ENCODE measurements at places on chromosomes 7 and 10. TPM values are rescaled to one million over a fixed set of nuclear protein-coding genes. Genes with fewer than 3 reads are reported as not detected.

The FKBP6 gene
- total RNA-seq, result not detected

The C1QL3 gene
- total RNA-seq, result not detected

The PPP1R17 gene
- total RNA-seq, result not detected

The CASTOR2 gene
- 4.7 TPM for total RNA-seq

The EPDR1 gene
- not detected for total RNA-seq

The GRM3 gene
- total RNA-seq, result not detected

The NRCAM gene
- 20.0 TPM for total RNA-seq

The KBTBD2 gene
- 31.1 TPM for total RNA-seq

The HOXA13 gene
- not detected for total RNA-seq

The C10orf67 gene
- 0.11 TPM for total RNA-seq

The NUTM2E gene
- 0.20 TPM for total RNA-seq

The C1GALT1 gene
- 28.3 TPM for total RNA-seq

The NKX2-3 gene
- not detected for total RNA-seq

DNA sequence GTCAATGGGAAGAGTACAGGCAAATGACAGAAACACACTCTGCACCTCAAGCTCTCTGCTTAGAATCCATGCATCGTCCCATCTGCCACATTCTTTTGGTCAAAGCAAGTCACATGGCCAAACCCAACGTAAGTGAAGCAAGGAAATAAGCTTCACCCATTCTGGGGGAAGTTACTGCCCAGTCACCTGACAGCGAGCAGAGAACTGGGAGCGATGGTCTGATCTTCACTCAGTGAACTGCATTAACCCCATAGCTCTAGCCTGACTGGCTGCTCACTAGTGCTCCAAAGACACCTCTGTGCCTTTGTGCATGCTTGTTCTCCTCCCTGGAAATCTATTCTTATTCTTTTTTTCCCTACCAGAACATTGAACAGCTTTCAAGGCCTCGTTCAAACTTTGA lies 89.9 kb downstream of the APBB1IP start:
- no peak for DNase-seq

- DNase-seq, result peak; percentile 18
Measured at GRCh38 chr7:25389489-25390106, 161.3 kb upstream of the NPVF start.

DNA sequence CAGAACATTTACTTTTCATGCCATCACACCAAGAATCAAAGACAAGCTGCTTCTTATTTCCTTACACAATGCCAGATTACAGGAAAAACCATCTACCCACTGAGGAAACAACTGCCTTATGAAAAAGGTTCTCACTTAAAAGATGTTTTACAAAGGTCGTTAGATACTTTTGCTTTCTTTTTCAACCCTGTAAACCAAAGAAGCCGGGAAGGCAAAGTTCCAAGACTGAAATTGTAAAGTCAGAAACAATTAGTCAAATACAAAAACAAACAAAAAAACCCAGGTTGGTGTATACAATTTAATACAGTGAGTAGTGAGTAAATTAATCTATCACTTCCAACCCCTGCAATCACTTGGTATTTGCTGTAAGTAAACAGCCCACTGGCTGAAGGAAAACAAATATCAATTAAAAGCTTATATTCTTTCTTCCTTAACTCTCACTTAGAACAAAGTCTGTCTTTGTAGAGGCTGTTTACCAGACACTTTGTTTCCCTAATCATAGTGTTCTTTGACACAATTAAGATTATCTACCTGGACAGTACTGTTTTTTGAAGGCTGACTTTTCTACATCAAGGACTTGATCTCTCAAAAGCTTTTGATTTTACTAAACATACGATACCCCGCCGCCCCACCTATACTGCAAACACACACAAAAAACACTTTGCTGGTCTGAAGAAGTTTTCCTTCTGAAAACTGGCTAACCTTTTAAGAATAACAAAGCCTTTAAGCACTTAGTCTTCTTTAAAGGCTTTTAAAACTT lies 18.1 kb downstream of the ERLIN1 start:
- no peak for DNase-seq

- no peak for DNase-seq
Measured at GRCh38 chr7:116236020-116236630, 25.8 kb downstream of the TES start.

DNA sequence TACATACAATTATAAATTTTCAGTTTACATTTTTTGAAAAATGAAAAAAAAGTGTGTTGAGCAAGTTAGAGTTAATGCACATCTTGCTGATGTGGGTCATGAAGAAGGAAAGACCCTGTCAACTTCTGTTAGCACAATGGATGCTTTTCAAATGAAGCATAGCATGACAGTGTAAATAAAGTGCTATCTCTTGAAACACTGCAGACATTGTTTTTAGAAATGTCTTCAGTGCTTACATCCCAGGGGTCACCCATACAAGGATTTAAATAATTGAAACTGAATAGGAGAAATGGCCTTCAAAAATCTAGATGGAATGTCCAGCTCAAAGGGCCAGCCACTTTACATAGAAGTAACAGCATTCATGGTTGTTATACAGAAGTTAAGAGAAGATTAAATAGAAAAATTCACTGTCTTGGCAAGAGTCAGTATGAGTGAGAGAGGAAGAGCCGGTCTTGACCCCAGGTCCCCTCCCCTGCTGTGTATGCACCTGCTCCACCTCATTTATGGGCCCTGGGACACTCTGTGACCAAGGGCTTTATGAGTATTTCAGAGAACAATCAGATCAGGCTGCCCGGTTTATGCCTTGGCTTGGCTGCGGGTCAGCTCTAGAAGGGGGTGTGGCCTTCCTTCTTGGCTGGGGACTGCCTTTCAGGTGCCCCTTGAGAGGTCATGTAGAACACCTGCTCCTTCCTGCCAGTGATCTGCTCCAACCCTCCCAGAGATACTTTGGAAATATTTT lies 237.7 kb upstream of the TMEM72 start:
- DNase-seq, result no peak

DNA sequence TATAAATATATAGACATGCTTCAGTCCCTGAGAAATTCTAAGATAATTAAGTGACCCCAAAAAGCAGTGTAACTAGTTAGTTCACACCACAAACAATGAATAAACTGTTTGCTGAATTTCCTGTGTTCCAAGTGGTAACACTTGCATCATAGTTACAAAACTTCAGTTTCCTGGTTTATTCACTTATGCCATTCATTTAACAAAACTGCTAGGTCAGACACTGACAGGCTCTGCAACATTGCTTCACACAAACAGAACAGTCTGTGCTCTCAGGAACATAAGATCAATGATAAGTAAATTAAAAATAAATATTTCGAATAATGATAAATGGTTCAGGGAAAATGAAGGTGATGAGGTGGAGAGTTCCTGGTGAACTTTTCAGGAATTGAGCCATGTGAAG lies 133.3 kb upstream of the NAMPT start:
- no peak for DNase-seq

DNA sequence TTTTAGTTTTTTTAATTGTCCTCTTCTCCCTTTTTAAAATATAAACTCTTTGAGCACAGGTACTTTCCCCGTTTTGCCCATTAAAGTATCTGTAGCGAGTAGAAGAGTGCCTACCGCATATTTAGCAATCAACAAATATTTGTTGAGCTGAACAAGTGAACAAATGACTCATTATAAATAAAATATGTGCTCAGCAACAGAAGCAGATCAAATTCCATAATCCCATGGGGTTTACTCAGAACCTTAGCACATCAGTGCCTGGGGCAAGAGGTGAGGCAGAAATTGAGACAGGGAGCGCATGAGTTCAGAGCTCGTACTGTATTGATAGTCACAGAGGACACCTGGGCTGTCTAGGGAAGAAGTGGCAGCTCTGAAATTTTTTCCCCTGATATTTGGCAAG lies 161.0 kb downstream of the SEM1 start:
- peak; percentile 88 for DNase-seq

- DNase-seq, result no peak
Measured at GRCh38 chr10:77196614-77197013, 441.0 kb downstream of the KCNMA1 start.

- no peak for DNase-seq
Measured at GRCh38 chr7:142626420-142627035, 122.7 kb upstream of the PRSS1 start.

DNA sequence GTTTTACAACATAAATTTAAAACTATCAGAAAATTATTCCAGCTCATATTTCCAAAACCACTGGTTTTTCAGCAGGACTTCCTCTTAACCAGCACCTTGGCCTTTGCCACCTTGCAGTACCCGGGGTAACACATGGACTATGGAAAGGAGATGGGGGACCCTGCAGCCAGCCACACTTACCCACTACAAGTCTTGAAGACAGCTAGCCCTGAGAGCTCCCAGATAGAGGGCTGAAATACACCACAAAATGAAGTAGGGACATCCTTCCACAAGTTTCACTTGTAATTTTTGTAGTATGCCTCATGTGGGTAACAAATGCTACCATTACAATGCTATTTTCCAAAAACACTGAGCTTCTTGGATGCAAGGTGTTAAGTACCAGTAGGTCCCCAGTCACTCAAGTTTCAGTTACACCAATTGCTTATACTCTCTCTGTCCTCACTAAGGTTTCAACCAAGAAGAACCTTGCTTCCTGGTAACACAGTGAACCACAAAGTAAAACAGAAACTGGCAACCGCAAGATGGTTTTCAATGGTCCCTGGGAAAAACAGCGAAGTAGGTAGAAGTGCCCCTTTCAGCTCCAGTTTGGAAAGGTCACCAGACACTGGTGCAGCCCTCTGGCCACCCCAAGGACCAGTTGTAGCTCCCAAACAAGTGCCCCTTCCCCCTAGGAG lies 110.9 kb downstream of the SGMS1 start:
- no peak for DNase-seq

GRCh38 chr7:112358513-112358912 lies 91.7 kb upstream of the IFRD1 start:
- DNase-seq, result peak; percentile 87

- DNase-seq, result no peak
Measured at GRCh38 chr10:16954280-16955030, 137.2 kb upstream of the RSU1 start.

DNA sequence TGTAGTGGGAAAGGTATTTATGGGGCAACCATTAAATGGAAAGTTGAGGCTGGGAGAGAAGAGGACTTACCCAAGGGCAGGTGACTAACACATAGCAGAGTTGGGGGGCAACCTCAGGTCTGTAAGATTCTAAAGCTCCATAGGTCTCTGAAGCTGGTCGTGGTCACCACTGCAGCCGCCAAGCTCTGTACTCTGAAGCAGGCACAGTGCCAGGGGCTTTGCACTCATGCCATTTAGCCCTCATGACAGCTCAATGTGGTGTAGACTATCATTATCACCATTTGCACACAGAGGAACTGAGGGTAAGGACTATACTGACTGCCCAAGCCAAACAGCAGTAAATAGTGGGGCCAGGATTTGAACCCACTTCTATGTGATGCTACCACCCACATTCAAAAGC lies 32.5 kb upstream of the TMEM273 start:
- no peak for DNase-seq

DNA sequence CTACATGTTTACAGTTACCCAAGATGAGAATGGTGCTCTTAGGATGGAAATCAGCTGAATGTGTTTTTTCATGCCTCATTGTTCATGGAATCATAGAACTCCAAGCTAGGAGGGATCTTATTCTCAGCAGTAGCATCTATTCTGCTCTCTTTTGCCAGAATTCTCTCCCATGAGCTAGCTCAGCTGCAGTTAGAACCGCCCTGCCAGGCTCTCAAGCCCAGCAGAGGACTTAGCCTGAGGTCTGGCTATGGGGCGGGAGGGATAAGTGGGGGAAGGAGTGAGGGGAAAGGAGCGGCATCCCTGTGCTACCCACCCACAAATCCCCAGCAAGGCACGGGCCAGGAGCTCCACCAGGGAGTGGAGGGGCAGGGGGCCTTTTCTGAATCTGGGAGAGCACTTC lies 120.7 kb upstream of the PLXNA4 start:
- DNase-seq, result no peak

DNA sequence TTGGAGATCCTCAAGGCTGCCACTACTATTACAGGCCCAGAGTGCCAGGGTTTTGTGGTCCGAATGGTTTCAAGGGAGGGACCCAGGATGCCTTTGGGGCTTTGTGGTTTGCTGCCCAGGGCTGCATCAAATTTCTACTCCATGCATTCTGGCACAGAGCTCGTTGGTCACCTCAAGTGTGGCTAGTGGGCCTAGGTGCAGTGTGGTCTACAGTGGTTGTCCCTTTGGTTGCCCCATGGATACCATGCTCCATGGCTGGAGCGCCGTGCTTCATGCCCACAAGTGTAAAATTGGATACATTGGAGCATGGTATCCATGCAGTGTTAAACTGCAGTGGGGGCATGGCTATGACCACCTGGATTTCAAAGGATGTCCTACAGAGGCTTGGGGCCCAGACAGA lies 5.4 kb upstream of the PRF1 start:
- DNase-seq, result no peak

GRCh38 chr10:36263871-36264270 lies 621.8 kb upstream of the FZD8 start:
- DNase-seq, result no peak

DNA sequence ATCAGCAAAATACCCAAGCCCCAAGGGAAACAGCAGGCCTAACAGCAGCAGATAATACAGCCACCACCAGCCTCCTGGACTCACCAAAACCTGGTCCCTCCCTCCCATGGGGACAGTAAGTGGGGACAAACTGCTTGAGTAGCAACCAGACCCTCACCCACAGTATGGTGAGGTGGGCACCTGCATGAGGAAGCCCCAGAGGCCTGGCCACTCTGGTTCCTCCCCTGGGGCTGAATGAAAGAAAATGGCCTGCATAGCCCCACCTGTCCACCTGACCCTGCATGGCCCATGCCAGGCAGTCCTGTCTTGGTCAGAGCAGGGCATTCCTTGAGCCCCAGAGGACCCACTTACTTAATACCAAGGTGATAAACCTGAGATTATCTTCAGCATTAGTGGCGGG lies 13.0 kb upstream of the C10orf90 start:
- DNase-seq, result no peak

DNA sequence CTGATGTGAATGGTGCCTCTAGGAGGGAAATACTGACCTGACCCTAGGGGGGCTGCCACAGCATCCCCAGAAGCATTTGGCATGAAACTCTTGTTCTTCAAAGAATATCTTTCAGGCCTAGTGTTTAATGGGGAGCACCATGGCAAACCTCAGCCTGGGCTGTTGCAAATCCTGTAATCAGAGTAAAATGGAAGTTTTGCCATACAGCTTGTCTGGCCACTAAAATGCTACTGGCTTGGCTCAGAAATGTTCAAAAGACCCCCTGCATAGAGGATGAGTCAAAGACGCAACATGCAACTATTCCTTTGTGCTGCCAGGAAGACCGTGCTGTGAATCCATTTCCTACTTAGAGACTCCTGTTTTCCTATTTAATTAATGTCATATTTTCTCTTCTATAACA lies 26.7 kb downstream of the HECW1 start:
- DNase-seq, result no peak

DNA sequence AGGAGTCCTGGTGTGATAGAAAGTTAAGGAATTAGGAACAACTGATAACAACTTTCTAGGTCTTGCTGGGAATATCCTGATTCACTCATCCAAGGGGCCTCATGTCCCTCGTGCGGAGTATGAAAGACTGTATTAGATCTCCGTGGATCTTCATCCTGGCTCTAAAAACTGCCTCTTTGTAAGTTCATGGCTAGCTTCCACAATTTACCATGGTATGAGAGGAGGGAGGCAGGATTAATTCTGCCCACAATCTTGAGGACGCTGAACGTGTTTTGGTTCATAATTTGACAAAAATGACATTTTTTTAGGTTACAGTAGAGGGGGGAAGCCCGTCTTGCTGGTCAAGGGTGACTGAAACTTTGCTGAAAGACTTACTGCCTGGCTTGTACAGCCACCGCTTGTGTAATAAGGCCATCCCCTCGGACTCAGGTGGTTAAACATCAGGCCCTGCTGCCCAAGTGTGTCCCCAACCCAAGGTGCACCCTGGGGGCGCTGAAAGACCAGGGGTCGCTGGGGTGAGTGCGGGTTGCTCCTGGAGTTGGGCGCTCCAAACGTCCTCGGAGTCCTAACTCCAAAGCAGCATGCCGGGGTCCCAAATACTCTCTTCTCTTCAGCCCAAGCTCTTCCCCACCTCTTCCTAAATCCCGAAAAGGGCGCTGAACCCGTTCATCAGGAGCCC lies 733 bp downstream of the HIBADH start:
- peak; percentile 23 for DNase-seq

All from foreskin keratinocyte (primary cell).